T-helper 17 cell (primary cell): ENCODE measurements at places on chromosomes 7 and 10. TPM values are rescaled to one million over a fixed set of nuclear protein-coding genes. Genes with fewer than 3 reads are reported as not detected.
A peak's percentile ranks its signal among the peaks of the same experiment; 100 is the strongest.

The CFTR gene
- total RNA-seq = not detected

DNA sequence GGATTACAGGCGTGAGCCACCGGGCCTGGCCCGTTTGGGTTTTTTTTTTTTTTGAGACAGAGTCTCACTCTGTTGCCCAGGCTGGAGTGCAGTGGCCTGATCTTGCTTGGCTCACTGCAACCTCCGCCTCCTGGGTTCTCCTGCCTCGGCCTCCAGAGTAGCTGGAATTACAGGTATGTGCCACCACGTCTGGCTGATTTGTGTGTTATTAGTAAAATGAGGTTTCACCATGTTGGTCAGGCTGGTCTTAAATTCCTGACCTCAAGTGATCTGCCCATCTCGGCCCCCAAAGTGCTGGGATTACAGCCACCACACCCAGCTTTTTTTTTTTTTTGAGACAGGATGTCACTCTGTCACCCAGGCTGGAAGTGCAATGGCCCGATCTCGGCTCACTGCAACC, 5.9 kb upstream of the BAIAP2L1 start:
- peaks cover 2% of the 10 kb centered on the region for H3K36me3 ChIP-seq
- no peak overlapping the region for H3K27ac ChIP-seq
- H3K27me3 ChIP-seq = peaks cover 10% of the 10 kb centered on the region
- no peak overlapping the region for H3K4me3 ChIP-seq

- no peak overlapping the region for H3K4me3 ChIP-seq
- H3K27ac ChIP-seq = no peak overlapping the region
- no peak for DNase-seq
- peaks cover 30% of the 10 kb centered on the region for H3K27me3 ChIP-seq
- H3K36me3 ChIP-seq = no peaks in the 10 kb centered on the region
- H3K4me1 ChIP-seq = no peaks in the 10 kb centered on the region
Observed at GRCh38 chr7:99790407-99790806, 6.4 kb upstream of the CYP3A4 start.

GRCh38 chr7:106736508-106737201, 75.7 kb upstream of the CCDC71L start:
- DNase-seq = no peak
- H3K27me3 ChIP-seq = no peaks in the 10 kb centered on the region
- H3K4me3 ChIP-seq = peak overlapping the region; percentile 70
- no peaks in the 10 kb centered on the region for H3K36me3 ChIP-seq

GRCh38 chr10:50275650-50276235, 24.4 kb upstream of the ASAH2 start:
- H3K36me3 ChIP-seq = no peaks in the 10 kb centered on the region
- peaks cover 44% of the 10 kb centered on the region for H3K27me3 ChIP-seq
- no peak overlapping the region for H3K4me3 ChIP-seq
- H3K27ac ChIP-seq = no peak overlapping the region

GRCh38 chr10:37379991-37380390, 254.6 kb downstream of the ANKRD30A start:
- no peaks in the 10 kb centered on the region for H3K4me1 ChIP-seq
- no peak overlapping the region for H3K4me3 ChIP-seq
- H3K27me3 ChIP-seq = no peaks in the 10 kb centered on the region

DNA sequence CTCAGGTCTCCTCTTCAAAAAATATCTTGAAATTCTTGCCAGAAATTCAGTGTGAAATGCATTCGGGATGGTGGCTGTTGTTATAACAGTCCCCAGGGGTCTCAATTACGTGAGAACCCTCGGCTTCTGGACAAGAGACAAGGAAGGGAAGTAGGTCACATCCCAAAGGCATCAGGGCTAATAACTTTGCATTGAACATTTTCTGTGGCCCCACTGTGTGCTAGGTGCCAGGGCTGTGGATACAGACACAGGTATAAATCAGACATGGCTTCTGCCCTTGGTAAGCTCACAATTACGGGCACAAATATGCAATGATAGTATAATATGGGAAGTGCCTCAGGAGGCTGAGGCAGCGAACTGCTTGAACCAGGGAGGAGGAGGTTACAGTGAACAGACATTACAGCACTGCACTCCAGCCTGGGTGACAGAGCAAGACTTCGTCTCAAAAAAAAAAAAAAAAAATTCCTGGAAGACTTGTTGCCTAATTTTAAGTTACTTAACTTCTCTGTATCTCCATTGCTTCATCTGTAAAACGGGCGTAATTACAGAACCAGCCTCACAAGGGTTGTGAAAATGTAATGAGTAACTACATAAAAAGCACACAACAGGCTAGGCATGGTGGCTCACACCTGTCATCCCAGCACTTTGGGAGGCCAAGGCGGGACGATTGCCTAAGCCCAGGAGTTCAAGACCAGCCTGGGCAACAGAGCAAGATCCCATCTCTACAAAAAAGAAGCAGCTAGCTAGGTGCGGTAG, 2.5 kb upstream of the RHBDD2 start:
- no peak for DNase-seq
- H3K27ac ChIP-seq = no peak overlapping the region
- H3K4me3 ChIP-seq = no peak overlapping the region
- peaks cover 7% of the 10 kb centered on the region for H3K36me3 ChIP-seq

DNA sequence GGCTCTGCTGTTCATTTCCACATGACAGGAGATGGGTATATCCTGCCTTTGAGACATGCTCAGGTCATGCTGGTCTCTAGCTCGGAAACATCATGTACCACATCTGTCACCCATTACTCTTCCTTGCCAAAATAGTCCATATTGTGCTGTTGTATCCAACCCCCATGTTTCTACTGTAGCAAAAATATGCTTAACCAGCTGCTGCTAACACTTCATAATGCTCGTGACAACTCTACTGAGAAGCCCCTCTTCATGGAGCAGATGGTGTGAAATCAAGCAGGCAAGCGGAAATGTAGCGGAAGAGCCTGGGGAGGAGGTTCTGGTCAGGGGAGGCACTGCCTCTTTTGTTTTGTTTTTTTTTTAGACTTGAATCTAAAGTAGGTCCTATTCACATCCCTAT, 82.9 kb downstream of the NPY start:
- H3K4me3 ChIP-seq = no peak overlapping the region
- H3K36me3 ChIP-seq = peaks cover 5% of the 10 kb centered on the region
- H3K4me1 ChIP-seq = no peaks in the 10 kb centered on the region
- no peak for DNase-seq
- peaks cover 33% of the 10 kb centered on the region for H3K27me3 ChIP-seq

- peaks cover 9% of the 10 kb centered on the region for H3K36me3 ChIP-seq
- H3K4me1 ChIP-seq = peaks cover 5% of the 10 kb centered on the region
- no peak overlapping the region for H3K4me3 ChIP-seq
- DNase-seq = no peak
Observed at GRCh38 chr10:17838080-17838648, 29.0 kb downstream of the MRC1 start.

DNA sequence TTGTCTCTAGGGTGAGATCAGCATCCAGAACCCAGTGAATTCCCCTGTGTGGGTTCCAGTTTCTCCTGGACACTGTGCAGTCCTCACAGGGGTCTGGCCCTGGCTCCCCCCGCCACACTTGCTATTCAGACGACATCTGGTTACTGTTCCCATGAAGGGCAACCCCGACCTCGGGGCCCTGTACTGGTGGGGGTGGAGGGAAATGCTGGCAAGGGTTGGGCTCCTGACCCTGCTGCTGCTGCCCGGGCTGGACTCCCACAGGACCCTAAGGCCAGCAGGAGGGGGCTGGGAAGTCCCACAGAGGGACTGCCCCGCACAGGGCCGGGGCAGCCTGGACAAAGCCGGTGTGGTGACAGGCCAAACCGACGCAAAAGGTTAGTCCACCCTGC, 768 bp upstream of the CPA1 start:
- no peak overlapping the region for H3K27ac ChIP-seq
- H3K36me3 ChIP-seq = no peaks in the 10 kb centered on the region
- no peaks in the 10 kb centered on the region for H3K4me1 ChIP-seq
- DNase-seq = no peak

- H3K27ac ChIP-seq = no peak overlapping the region
- DNase-seq = no peak
- no peaks in the 10 kb centered on the region for H3K4me1 ChIP-seq
- H3K4me3 ChIP-seq = no peak overlapping the region
Observed at GRCh38 chr10:113414543-113414942, 138.3 kb upstream of the HABP2 start.

The OR2A42 gene
- total RNA-seq = not detected

GRCh38 chr7:19772841-19773760, at the start of gene TMEM196:
TMEM196 (minus strand) TSS chr7:19773617; CDS start chr7:19772696, 921 bp downstream.
- peaks cover 11% of the 10 kb centered on the region for H3K4me1 ChIP-seq
- peaks cover 52% of the 10 kb centered on the region for H3K27me3 ChIP-seq
- no peak within 1 kb of the TSS for H3K27ac ChIP-seq
- H3K4me3 ChIP-seq = peak within 1 kb of the TSS; percentile 80
- DNase-seq = no peak

The ZRANB1 gene
- total RNA-seq = 19.4 TPM

DNA sequence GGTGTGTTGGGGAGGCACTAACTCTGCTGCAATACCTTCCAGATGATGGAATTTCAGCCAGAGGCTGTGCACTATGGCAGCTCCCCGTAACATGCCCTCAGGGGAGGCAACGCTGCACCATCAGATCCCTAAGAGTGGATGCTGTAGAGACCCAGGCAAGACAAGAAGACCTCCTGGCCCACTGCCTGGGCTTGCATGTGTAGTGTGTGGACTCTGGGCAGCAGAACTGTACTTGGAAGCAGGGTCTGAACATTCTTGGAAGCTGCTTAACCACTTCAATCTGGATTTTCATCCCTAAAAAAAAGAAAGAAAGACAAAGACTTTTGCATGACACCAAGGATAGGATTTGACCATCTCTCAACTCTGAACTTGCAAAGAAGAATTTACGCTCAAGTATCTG, 297.5 kb upstream of the NRP1 start:
- H3K27ac ChIP-seq = no peak overlapping the region
- no peaks in the 10 kb centered on the region for H3K36me3 ChIP-seq
- peaks cover 40% of the 10 kb centered on the region for H3K27me3 ChIP-seq
- no peak overlapping the region for H3K4me3 ChIP-seq
- no peaks in the 10 kb centered on the region for H3K4me1 ChIP-seq

The MRC1 gene
- 0.07 TPM for total RNA-seq

DNA sequence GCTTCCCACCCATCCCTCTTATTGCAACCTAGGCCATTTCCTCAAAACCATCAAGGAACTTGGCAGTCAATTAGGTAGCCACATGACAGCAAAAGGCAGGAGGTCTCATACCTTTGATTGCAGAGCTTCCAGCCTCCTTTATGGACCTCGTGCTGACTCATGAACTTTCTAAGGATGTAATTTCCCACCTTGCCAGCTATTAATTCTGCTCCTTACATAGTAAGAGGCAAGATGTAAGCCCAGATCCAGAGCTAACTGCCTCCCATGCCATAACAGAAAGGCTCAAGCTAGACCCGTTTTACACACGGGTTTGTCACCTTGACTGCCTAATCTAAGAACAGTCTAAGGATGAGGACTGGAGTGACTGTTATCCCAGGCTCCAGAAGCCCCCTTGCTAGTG, 565.7 kb downstream of the KCNMA1 start:
- H3K4me1 ChIP-seq = no peaks in the 10 kb centered on the region
- DNase-seq = no peak
- H3K36me3 ChIP-seq = no peaks in the 10 kb centered on the region
- H3K4me3 ChIP-seq = no peak overlapping the region

DNA sequence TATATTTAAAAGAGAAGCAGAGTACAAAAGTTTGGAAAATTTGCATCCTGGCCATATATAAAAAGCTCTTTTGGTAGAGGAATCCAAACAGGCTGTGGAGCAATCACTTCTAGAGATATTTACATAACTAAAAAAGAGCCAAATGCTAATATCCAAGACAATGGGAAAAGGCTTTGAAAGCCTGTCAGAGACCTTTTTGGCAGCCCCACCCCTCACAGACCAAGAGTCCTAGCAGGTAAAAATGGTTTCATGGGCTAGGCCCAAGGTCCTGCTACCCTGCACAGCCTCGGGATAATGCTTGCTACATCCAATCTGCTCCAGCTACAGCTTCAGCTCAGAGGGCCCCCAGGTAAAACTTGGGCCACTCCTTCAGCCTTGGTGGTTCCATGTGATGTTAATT, 430.2 kb upstream of the KCND2 start:
- DNase-seq = no peak
- H3K27ac ChIP-seq = no peak overlapping the region
- H3K27me3 ChIP-seq = no peaks in the 10 kb centered on the region
- H3K36me3 ChIP-seq = no peaks in the 10 kb centered on the region
- no peaks in the 10 kb centered on the region for H3K4me1 ChIP-seq

DNA sequence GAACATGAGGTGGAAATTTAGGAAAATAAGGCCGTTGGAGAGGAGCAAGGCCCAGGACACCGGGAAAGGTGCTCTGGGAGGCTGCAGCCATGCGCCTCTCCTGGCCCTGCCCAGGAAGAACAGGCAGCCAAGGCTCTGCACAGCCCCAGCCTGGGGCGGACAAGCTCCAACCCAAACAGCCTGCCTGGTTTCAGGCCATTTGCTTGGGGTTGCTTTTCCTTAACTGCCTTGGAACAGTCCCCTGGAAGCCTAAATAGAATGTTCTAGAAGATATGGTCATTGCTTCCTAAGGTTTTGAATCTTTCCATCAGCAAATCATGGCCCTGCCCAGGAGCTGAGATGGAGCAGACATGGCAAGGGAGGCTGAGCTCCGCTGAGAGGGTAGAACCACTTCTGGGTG, 11.0 kb downstream of the VSTM4 start:
- no peak for DNase-seq
- H3K36me3 ChIP-seq = no peaks in the 10 kb centered on the region
- H3K4me3 ChIP-seq = no peak overlapping the region
- peaks cover 25% of the 10 kb centered on the region for H3K27me3 ChIP-seq

The RHBDD2 gene
- total RNA-seq = 140 TPM

The KCNIP2 gene
- 4.1 TPM for total RNA-seq

DNA sequence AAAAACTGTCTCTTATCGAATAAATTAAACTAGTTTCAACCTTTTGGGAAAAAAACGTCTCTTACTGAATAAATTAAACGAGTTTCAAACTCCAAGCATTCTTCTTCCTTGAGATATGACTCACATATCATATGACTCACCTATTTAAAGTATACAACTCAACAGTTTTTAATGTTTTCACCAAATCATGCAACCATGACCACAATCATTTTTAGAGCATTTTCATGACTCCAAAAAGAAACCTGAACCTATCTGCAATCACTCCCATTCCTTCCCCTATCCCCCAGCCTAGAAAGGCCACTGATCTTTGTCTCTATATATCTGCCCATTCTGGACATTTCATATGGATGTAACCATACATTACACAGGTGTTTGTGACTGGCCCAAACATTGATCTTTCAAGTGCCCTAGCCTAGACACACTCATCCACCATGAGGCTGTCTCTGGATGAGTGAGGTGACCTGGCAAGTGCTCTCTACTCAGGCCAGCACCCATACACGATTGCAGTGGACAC, 115.3 kb downstream of the PIP4K2A start:
- H3K36me3 ChIP-seq = peaks cover 3% of the 10 kb centered on the region
- no peak for DNase-seq
- peaks cover 60% of the 10 kb centered on the region for H3K4me1 ChIP-seq
- H3K27ac ChIP-seq = peak overlapping the region; percentile 94
- peak overlapping the region; percentile 57 for H3K4me3 ChIP-seq
- H3K27me3 ChIP-seq = no peaks in the 10 kb centered on the region

The RET gene
- total RNA-seq = 0.34 TPM

The SFTPD gene
- not detected for total RNA-seq

DNA sequence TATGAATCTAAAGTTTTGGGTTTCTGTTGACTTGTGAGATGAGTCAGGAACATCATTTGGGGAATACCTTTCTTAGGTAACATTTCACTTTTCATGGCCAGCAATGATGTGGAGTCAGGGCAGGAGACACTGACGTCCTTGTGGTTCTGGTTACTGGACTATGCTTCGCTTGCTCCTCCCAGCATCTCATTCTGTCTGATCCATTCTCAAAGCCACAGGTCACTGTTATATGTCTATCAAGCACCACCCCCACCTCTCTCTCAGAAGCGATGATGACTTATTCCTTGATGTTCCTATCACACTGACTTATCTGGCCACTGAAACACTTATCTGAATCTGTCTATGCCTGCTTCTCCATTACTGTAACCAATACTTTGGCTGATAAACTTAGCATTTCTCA, 51.6 kb downstream of the TES start:
- H3K4me3 ChIP-seq = no peak overlapping the region
- peaks cover 10% of the 10 kb centered on the region for H3K4me1 ChIP-seq
- peak overlapping the region; percentile 14 for H3K27ac ChIP-seq
